Effector memory CD4-positive, alpha-beta T cell (primary cell): ENCODE measurements at places on chromosomes 4 and X.

DNA sequence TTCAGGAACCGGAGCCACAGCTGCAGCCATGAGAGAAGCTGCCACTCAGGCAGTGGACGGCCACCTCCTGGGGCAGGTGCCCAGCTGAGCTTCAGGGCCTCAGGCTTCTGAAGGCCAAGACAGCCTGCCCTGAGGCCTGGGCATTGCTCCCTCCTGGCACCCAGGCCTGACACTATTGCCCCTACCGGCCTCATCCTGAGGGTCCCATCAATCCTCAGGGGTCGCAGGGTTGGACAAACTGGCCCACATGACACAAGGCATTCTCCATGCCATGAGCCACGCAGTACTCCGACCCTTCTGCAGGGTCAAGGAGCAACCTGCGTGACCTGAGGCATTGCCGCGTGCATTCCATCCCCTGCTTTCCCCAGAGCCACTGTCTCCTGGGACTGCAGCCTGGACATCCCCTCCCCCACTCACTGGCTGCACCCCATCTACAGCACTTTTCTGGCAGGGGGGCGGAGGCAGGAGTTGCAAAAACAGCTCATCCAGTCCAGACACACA is 3.0 kb upstream of the ZFP92 start:
- no peak for DNase-seq

DNA sequence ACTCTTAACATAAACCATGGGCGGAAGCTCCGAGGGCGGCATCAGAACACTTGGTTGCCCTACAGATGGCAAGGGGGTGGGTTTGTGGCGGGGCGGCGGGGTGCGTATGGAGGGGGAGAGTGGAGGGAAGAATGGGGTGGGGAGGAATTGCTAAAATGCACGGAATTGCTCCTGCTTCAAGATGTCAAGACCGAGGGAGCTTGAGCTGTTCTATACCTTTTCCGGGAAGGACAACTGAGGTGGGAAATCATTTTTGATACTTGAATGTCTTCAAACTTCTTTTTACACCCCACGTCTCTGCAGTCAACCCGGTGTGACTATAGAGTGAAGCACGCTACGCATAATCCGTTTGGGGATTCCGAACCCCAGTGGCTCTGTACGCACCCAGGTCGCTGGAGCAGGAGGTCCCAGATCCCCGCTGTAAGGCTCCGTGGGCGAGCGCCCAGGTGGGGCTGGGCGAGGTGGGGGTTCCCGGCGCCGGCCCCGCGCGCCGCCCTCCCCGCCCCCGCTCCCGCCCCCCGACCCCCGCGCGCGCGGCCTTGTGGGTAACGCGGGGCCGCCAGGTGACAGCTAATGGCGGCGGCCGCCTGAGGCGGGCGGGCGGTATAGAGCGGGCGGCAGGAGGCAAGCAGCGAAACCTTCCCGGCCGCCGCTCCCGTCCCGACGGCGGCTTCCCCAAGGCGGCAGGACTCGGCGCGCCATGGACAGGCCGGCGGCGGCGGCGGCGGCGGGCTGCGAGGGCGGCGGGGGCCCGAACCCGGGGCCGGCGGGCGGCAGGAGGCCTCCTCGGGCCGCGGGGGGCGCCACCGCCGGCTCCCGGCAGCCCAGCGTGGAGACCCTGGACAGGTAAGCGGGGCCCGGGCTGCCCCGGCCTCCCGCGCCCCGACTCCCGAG is at the start of gene MTMR1:
Gene MTMR1, plus strand, starts transcription at position 566 of the 894 bp plus-strand sequence. Its CDS starts 135 bp downstream, at position 701.
- peak; percentile 46 for DNase-seq

- no peak for DNase-seq
Observed at GRCh38 chrX:120446498-120446897, 22.6 kb downstream of the LAMP2 start.

GRCh38 chrX:66625525-66625924 is 13.4 kb downstream of the EDA2R start:
- no peak for DNase-seq

DNA sequence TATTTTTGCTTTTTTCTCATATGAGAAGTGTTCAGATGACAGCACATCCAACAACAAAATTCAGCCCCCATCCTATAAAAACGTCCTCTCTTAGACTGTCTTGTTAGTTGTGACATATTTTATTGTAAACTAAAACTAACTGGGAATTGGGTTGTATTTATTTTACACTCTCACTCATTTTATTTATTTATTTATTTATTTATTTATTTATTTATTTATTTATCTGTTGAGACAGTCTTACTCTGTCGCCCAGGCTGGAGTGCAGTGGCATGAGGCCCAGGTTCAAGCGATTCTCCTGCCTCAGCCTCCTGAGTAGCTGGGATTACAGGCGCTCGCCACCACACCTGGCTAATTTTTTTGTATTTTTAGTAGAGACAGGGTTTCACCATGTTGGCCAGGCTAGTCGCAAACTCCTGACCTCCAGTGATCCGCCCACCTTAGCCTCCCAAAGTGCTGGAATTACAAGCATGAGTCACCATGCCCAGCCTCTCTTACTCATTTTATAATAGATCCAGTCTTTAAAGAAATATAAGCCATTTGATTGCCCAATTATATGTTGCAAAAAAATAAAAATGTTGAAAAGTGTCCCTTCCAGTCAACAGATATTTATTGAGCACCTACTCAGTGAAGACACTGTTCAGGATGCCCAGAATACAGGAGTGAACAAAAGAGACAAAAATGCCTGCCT is 44.6 kb downstream of the PALLD start:
- no peak for DNase-seq

DNA sequence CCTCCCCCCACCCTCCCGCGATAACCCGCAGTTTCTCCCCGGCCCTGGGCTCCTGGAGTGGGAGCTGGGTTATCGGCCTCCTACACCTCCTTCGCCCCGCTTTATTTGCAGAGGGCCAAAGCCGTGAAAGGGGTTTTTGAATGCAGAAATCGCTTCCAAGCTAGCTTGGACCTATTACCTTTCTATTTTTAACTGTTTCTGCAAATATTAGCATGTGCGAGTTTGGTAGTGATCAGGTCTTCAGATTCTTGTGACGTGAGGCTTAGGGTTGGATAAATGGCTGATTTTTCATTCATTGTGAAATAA is 1.3 kb downstream of the USP9X start:
- no peak for DNase-seq

DNA sequence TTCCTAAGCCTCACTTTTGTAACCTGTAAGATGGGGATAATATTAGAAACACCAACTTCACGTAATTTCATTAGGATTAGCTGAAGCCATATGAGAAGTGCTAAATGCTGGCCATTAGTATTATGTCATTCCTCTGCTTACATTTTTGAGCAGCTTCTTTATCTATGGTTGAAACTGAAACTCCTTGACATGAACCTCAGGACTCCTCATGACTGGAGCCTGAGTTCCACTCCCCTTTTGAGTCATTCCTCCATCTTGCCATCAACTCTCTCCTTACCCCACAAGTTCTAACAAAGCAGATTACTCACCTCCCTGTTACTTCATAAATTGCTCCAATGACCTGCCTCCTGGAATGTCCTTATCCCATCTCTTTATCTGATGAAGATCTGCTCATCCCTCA is 123.2 kb upstream of the KCNIP4 start:
- no peak for DNase-seq

DNA sequence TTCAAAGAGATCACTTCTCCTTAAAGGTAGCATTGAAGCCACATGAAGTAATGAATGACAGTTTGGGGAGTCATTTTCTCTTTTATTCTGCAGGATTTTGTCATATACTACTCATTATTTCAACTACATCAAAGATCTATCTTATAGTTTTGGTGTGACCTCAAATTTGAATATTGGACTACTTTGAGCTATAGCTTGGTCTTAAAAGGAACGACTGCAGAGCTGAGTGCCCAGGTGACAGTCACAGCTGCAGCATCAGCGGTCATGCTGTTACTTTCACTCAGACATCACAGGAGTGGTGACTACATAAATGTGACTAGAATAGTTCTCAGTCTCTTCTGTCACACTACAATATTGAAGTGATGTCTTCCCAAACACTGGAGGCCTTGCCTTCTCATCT is 10.7 kb upstream of the SPCS3 start:
- DNase-seq, result no peak

DNA sequence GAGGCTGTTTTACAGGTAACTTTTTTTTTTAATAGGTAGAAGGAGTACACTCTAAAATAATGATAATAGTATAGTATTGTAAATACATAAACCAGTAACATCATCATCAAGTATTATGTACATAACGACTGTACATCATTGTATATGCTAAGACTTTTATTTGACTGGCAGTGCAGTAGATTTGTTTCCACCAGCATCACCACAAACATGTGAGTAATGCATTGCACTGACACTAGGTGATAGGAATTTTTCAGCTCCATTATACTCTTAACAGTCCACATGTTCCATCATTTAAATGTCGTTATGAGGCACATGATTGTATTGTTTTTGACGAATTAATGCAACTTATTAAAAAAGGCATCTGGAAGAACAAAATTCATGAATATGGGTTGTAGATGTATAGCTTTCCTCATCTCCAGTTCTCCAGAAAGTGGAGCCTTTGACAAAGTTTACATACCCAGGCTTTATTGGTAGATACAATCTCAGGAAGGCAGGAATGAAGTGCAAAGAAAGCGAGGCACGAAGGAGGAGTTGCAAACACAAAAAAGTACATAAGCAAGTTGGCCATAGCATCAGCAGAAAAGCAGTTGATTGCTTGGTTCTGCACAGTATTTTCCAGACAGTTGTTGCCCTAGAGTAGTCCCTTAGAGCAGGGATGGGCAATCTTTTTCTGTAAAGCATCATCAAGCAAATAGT is 336.9 kb upstream of the NR3C2 start:
- no peak for DNase-seq

DNA sequence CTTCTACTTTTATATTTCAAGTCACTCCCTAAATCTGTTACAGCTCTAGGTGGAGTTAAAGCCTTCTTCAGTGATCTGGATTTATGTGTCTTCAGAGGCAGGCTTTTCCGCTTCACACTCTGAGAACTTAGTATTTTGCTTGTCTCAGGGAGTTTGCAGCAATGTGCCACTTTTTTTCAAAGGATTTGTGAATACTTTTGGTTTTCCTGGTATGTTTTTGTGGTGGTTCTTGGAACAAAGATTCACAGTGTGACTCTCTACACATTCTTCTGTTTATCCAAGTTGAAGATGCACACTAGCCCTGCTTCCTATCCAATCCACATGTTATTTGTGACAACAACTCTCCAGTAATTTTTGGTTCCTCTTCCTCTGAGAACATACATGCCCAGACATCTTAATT is 1253.7 kb downstream of the TECRL start:
- DNase-seq, result no peak

DNA sequence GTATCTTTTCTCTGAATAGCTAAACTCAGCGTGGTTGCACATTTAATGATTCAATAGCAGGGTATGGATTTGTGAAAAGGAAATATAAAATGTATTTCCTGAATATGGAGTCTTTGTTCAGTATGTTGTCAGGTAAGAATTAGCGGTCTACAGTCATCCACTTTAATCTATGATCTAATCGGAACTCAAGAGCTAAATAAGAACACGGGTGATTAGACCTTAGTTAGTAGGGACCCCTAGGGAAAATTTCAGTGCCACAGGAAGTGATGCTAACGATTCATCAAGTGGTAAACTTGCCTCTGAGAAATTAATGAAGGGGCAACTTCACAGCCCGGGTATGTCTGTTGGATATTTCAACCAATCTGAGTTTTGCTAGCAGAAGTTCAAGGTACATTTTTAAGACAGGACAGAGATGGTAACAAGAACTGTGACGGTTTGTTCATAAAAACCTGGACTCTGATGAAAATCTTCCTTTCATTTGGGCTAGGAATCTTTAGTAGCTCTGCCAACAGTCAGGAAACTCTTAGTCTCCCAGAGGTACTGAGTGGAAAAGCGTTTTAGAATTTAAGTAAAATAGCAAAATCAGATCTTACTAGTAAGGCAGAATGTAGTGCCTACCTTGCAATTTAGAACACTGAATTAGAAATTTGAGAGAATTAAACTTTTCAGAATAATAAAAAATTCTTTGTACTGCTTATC is 47.1 kb downstream of the PCDH7 start:
- no peak for DNase-seq

DNA sequence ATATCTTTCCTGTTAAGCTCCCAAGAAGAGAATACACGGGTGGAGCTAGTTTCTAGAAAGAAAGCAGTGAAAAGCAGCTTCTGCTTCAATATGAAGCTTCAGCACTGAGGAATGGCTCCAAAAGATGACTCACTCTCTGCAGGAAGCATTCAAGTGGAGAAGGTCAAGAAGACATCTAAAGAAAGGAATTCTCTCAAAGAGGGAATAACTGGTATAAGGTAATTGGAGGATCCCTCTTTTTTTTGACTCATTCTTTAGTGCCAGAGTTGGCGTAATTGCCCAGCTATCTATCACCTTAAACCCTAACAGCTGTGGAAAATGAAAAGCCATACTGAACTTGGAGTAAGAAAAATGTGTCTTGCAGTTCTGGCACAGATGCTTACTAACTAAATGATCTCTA is 3.5 kb downstream of the EDA2R start:
- no peak for DNase-seq

GRCh38 chr4:146462251-146462650 is 59.5 kb downstream of the SLC10A7 start:
- no peak for DNase-seq

GRCh38 chrX:148290041-148290440 is 210.4 kb upstream of the AFF2 start:
- DNase-seq, result no peak

DNA sequence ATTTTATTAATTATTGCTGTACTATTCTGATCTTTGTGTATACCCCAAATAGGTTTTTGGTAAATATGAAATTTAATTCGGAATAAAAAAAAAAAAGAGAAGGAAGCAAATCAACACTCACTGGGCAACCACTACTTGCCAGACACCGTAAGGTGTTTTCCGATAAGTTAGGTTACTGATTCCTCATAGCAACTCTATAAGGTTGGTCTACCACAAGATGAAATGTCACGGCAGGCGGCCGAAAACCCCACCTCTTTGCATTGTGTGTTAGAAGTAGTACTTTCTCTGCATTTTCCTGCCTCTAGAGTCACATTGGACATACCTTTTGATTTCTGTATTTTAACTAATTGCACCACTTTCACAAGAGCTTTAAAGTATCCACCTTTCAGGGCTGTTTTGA is 44.5 kb upstream of the RASGEF1B start:
- DNase-seq, result no peak

DNA sequence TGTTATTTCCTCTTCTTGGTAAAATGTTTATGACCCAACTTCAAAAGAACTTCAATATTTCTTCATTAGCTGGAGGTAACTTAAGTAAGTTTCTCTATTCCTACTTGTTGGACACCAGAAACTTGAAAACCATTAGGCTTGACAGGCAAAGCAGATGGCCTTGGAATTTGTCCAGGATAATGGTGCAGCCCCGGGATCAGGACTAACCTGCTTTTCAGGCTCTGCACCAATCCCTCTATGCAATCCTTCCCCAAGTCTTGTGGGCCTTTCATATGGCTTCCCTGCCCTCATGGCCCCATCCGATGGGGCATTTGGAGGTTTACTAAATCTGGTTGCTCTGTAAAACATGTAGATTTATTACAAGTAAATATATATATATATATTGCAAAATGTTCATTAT is 68.5 kb downstream of the SPINK2 start:
- no peak for DNase-seq

- no peak for DNase-seq
Observed at GRCh38 chr4:1172228-1172851, at the start of gene SPON2. TSS of gene SPON2 (minus strand) at chr4:1172583.

- no peak for DNase-seq
Observed at GRCh38 chr4:95255396-95256107, 293.2 kb downstream of the UNC5C start.
